NCI-H524 treated with DMSO at 0.1 percent for 48 hours (cell line): ENCODE measurements at places on chromosomes 2 and 18.

DNA sequence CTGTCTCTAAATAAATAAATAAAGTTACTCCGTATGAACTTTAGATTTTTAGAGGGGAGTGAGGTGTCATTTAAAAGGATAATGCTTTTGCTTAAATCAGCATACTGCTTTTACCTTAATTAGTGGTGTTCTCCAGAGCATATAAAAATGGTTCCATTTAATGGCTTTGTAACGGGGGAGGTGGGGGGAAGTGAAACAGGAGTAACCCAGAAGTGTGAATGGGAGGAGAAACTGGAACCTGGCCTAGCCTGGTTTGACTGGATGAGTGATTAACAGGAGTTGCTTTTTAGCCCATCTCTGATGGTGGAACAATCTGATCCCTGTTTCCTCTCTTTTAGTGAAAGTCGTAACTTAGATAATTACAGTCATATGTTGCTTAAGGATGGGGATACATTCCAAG lies 1.6 kb downstream of the CNDP2 start:
- DNase-seq, result no peak

- DNase-seq, result no peak
These were observed 23.1 kb upstream of the TNFAIP6 start for GRCh38 chr2:151334082-151334815.

- no peak for DNase-seq
These were observed 105.4 kb upstream of the MMADHC start for GRCh38 chr2:149692961-149693396.

- DNase-seq, result no peak
These were observed 774 bp downstream of the IER3IP1 start for GRCh38 chr18:47175283-47175897.

- DNase-seq, result no peak
These were observed 28.3 kb upstream of the INSIG2 start for GRCh38 chr2:118059919-118060478.
